Natural killer cell treated with Interleukin-12 subunit alpha and Interleukin-12 subunit beta and Interleukin-15 and Interleukin-18, amount 100 ng/mL, for 72 hours (primary cell): ENCODE measurements at places on chromosomes 2 and 18. TPM values are rescaled to one million over a fixed set of nuclear protein-coding genes. Genes with fewer than 3 reads are reported as not detected.

The BOK gene
- 1.0 TPM for total RNA-seq

The EML6 gene
- total RNA-seq = 1.0 TPM

The ITPRID2 gene
- 79.7 TPM for total RNA-seq

The HOXD1 gene
- total RNA-seq = not detected

The ZNF519 gene
- total RNA-seq = 10.4 TPM

The REG3G gene
- not detected for total RNA-seq

The UGT1A8 gene
- total RNA-seq = not detected

The CCDC102B gene
- 1.0 TPM for total RNA-seq

The NEU2 gene
- total RNA-seq = not detected

The GALNT5 gene
- 0.10 TPM for total RNA-seq

The REG3A gene
- not detected for total RNA-seq

The TRABD2A gene
- 18.3 TPM for total RNA-seq

The CRYGD gene
- not detected for total RNA-seq

The MARCO gene
- not detected for total RNA-seq

The ERMN gene
- 7.4 TPM for total RNA-seq

The RPL37A gene
- 1,675 TPM for total RNA-seq

The TEKT4 gene
- total RNA-seq = not detected

GRCh38 chr18:67302043-67302442, 214.5 kb downstream of the DSEL start:
- no peak for DNase-seq

GRCh38 chr2:74436848-74437695, 4.7 kb downstream of the RTKN start:
- no peak for DNase-seq

DNA sequence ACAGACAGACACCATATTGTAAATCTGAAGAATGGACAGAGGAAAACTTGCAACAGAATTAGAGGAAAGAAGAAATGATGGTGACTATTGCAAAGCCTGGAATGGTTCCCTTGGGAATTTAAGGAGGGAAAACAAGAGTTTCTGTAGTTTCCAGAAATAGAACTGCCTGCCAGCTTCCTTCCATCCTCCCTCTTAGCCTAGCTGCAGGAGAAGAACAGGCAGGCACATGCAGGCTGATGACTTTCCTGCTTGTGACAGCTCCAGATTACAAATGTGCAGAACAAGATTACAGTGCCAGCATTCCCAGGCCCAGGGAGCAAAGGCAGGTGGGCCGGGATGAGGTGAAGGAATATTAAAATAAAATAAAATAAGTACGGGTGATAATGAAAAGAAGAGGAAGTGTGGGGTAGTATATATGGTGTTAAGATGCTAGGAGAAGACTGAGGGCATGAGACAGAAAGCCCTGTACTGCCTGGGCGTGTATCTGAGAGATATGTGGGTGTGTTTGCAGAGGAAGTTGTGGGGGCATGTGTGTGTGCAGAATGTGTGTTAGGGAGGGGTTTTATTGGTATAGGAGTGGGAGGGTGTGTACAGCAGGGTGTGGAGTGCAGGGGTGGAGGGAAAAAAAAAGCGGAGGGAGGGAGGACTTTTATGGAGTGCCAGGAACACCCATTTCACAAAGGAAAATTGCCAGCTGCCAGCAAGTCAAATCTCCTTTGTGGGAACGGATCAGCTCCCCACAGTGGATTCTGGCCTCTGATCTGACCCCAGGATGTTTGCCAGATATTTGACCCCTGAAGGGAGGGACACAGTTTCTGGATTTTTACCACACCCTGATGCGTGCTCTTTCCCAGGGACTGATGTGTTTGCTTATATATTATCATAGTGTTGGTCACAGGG, 43.9 kb upstream of the NEMP2 start:
- no peak for DNase-seq

GRCh38 chr2:77807531-77808215, 285.5 kb upstream of the LRRTM4 start:
- no peak for DNase-seq

DNA sequence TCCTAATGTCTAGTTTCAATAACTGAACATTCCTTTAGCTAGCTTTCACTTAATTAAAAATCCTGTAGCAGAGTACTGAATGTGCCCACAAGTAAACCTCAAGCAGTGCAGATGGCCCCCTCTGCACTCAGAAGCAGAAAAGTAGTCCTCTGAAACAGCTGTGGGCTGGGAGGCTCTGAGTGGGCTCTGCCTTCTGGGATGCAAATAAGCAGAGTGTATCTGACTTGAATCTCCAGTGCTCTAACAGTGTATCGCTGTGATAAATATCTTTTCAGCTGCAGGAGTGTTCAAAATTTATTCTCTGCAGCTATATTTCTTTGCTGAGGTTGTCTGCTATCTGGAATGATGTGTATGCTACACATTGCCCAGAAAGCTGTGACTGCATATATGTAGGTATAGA, 44.8 kb upstream of the SYT4 start:
- DNase-seq = no peak

- no peak for DNase-seq
Observed at GRCh38 chr2:160558531-160558930, 64.9 kb upstream of the RBMS1 start.

DNA sequence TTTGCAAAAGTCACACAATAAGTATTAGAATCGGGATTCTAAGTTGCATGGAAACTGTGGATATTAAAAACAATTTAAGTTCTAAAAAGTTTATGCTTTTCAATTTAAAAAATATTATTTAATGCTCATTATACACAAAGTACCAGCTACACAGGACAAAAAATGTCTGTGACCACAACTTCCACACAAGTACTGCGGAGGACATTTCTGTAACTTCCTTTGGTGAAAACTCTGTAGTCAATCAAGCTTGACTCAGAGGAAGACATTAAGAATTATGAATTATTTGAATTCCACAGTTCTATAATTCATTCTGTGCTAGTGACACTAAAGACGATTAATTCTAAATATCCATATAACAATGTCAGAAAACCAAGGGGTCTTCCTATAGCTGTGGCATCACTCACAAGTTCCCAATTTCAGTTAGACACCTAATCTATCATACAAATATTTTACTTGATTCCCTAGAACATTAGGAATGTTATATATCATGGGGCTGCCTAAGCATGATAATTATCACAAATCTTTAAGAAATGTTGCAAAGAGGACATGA, 120.5 kb downstream of the AFF3 start:
- DNase-seq = no peak

DNA sequence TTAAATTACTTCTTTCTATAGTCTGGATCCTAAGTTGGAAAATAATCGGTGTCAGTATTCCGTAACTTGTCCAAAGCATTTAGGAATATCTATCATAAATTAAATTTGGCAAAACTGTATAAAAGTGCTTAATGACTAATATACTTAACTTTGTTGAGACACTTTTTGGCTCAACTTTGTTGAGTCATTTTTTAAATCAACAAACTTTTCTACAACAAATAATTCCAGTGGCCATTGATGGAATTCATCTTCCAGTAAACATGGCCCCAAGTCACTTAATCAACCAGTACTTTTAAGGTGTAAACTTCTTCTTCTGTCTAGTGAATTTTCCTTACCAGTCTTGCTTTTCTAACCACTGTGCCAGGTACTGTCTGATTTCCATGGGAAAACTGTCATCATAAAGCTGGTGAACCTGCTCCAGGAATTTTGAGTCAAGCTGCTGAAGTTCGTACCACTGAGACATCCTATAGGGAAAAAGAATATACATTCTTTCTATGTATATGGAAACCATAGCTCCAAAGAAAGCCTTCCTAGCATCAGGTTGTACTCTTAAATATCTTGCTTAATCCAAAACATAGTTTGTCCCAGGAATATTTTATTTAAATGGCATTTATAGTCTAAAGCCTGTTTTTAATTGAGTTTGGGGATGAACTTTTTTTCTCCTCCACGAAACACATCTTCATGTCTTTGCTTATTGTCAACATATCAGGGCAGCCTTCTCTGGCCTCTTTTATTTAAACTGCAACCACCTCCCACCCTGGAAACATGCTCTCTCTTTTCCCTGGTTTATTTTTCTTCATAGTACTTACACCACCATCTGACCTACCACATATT, 4.2 kb downstream of the STAT1 start:
- DNase-seq = no peak

- no peak for DNase-seq
Observed at GRCh38 chr18:79940126-79940813, 11.2 kb downstream of the SLC66A2 start.

GRCh38 chr2:11955884-11956291, 209.5 kb downstream of the LPIN1 start:
- no peak for DNase-seq

GRCh38 chr2:177708660-177709444, 316.3 kb downstream of the AGPS start:
- DNase-seq = no peak

GRCh38 chr2:169065422-169065821, 3.9 kb upstream of the DHRS9 start:
- DNase-seq = no peak
